GM13976 (cell line): ENCODE measurements at places on chromosomes 7 and 10.

- DNase-seq = no peak
Measured at GRCh38 chr10:76558586-76558985, 1079.0 kb downstream of the KCNMA1 start.

DNA sequence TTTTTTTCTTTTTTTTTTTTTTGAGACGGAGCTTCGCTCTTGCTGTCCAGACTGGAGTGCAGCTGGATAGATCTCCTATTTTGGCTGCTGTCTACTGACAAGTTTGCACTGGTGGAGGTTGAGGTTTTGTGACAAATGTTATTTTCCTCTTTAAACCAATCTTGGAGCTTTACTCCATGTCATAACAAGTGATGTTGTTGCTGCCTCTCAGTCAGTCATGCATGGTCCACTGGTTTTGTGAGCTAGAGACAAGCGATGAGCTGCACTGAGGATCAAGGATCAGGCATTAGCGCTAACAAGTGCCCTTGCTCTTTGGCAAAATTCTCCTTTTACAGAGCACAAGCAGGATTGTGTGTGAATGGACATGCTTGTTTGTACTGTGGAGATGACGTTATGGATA, 805 bp upstream of the WDFY4 start:
- DNase-seq = peak; percentile 60

DNA sequence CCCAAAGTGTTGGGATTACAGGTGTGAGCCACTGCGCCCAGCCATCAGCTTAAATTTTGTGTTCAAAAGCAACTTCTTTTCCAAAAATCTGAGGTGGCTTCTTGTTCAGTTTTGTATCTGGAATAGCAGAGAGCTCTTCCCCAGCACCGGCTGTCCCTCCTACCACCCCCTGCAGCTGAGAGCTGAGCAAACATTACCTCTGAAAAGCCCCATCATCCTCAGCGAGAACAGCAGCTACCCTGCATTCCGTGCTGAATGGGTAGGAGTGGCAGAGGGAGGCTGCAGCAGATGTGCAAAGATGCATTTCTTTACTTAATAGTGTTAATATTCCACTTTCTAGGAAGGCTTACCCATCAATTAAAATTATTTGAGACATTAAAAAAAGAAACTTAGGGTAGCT, 31.8 kb downstream of the CCM2 start:
- no peak for DNase-seq

GRCh38 chr7:103990991-103991390, 1.5 kb upstream of the RELN start:
- DNase-seq = no peak

DNA sequence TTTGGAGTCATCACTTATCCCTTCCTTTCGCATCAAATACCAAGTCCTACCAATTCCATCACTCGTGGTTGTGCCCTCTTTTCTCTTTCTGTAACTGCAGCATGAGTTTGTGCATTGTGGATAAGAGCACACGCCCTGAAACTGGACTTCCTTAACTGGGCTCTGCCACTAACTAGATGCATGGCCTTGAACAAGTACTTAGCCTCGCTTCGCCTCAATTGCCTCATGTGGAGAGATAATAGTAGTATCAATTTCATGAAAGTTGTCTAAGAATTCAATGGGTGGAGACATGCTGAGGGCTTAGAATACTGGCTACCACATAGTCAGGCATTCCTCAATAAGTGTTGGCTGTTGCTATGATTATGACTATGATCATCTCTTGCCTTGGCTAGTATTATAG, 41.5 kb downstream of the CFAP43 start:
- DNase-seq = no peak

GRCh38 chr7:151403764-151404163, 6.1 kb downstream of the WDR86 start:
- no peak for DNase-seq

DNA sequence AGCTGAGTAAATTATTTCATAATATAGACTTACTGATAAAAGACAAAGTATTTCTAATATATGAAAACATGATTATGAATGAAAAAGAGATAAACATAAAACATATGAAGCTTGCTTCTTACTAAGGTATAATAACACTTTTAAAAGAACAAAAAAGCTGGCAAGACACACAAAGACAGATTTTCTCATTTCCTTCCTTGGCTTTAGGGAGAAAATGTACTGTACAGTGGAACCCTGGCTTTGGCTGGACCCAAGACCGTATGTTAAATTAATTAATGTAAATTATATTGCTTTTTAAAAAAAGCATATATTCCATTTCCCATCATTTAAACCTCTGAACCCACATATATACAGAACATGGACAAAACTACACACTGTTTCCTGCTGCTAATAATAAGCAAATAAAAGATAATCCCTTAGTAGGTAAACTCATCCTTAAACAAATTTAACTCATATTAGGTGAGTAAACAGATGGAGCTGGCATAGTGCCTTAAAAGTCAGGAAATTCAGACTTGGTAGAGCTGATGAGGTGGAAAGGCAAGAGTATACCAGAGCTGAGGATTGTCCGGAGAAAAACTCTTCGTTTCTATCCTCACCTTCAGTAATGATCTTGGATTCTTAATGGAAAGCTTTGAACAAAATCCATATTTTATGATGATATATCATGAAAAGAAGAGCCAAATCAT, 1016.4 kb upstream of the KCND2 start:
- no peak for DNase-seq

DNA sequence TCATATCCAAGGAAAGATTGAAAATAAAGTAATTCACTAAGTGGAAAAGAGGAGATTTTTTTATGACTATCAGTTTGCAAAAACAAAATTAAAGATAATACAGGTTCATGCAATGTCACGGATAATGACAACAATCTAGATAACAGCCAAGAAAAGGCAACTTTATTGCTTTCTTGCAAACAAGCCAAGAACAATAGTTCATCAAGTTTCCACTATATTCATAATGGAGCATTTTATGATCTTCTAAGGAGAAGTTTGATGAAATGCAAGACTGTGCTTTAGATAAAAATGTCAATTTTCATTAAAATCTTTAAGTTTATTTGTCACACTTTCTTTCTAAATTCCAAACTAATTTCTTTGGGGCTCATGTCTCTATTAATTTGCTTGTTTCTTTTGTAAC, 53.9 kb upstream of the NRP1 start:
- DNase-seq = no peak

DNA sequence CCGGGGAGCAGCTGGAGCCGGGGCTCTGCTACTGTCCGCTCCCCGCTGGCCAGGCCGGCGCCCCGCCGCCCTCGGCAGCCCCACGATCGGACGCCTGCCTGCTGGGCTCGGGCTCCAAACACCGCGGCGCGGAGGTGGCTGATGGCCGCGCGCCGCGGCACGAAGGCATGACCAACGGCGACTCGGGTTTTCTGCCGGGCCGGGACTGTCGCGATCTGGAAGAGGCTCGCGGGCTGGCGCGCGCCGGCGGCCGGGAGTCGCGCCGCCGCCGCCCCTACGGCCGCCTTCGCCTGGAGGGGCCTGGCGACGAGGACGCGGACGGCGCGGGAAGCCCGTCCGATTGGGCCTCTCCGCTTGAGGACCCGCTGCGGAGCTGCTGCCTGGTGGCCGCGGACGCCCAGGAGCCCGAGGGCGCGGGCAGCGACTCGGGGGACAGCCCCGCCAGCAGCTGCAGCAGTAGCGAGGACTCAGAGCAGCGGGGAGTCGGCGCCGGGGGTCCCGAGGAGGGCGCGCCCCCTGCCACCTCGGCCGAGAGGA, 570 bp downstream of the TBC1D12 start:
- DNase-seq = peak; percentile 78

DNA sequence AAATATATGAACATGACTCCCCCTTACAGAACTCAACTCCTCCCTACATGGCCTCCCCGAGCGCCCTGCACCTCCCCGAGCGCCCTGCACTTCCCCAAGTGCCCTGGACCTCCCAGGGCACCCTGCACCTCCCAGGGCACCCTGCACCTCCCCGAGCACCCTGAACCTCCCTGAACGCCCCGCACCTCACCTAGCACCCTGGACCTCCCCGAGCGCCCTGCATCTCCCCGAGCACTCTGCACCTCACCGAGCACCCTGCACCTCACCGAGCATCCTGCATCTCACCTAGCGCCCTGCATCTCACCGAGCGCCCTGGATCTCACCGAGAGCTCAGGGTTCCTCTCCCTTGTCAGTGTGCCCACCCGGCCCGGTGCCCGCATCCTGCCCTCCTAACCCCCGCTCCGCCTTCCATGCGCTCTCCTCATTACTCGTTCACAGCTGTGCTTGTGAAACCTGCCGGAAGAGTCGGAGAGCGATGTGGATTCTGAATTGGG, 134.3 kb downstream of the ACTR3B start:
- no peak for DNase-seq

DNA sequence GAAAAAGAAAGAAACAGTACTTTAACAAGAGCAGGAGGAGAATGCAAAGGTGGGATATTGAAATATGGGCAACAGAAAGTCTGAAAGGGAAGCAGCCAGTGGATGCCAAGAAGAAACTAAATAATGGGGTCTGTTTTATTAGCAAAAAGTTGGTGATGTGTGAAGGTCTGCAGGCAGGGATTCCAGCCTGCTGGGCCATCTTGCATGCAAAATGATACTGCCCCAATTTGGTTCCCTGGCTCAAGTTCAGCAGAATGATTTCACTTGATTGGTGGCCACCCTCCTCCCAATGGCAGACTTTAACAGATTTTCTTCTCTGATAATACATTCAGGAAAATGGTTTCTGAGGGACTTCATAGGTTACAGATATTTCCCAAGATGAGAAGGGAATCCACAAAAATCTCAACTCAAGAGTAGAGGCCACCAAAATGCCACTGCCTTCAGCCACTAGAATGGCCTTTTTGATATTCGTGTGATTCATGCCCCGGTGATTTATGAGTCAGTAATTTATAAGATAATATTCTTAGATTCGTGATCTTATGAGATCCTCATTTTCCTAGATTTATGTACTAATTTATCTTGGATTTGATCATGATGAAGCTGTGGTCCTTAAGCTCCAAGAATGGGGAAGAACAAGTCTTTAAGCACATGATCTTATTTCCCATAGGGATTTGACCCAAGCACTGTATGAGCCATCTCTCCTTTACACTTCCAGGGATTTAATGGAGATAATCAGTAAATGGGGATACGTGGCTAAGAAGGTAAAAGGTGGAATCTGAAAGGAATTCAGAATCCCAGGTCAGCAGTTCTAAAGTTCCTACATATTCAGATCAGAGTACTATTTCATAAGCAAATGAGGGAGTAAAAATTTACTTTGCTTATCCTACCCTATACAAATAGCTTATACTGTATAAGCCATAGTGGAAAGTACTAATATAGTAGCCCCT, 32.3 kb upstream of the ADD3 start:
- DNase-seq = no peak
